ENCODE measurements at places on chromosomes 2 and 18. TPM values are rescaled to one million over a fixed set of nuclear protein-coding genes. Genes with fewer than 3 reads are reported as not detected.

Gene AGBL5
- polyA plus RNA-seq, result 20.9 TPM

Gene MBP
- 9.5 TPM for polyA plus RNA-seq

Gene HOXD4
- 0.83 TPM for polyA plus RNA-seq

Gene LOXL3
- polyA plus RNA-seq, result 1.8 TPM

Gene ANO7
- polyA plus RNA-seq, result 0.62 TPM

Gene SESTD1
- polyA plus RNA-seq, result 5.8 TPM

Gene TLX2
- polyA plus RNA-seq, result 0.04 TPM

Gene MRPL30
- polyA plus RNA-seq, result 25.3 TPM

Gene MRPS9
- 47.6 TPM for polyA plus RNA-seq

Gene SGPP2
- polyA plus RNA-seq, result 0.03 TPM

Gene SFTPB
- polyA plus RNA-seq, result not detected

Gene MDH1B
- 0.26 TPM for polyA plus RNA-seq

Gene WDPCP
- 1.6 TPM for polyA plus RNA-seq

Gene NT5C1B
- not detected for polyA plus RNA-seq

Gene CDH19
- polyA plus RNA-seq, result not detected

Gene PSD4
- polyA plus RNA-seq, result 22.8 TPM

Gene KLF11
- 2.1 TPM for polyA plus RNA-seq

Gene ITGB6
- polyA plus RNA-seq, result 31.2 TPM

Gene DSG3
- 20.3 TPM for polyA plus RNA-seq

Gene LBX2
- polyA plus RNA-seq, result 0.67 TPM

Gene PLEK
- polyA plus RNA-seq, result not detected

Gene CASP10
- polyA plus RNA-seq, result 2.7 TPM

Gene GPAT2
- 4.3 TPM for polyA plus RNA-seq

Gene INO80B
- 50.7 TPM for polyA plus RNA-seq

Gene CYTIP
- polyA plus RNA-seq, result not detected

Gene OSBPL6
- 4.6 TPM for polyA plus RNA-seq

Gene ABCB11
- not detected for polyA plus RNA-seq

Gene MALL
- 56.1 TPM for polyA plus RNA-seq

Gene SLC4A5
- polyA plus RNA-seq, result 0.14 TPM

Gene AQP4
- polyA plus RNA-seq, result not detected

Gene ATP6V1C2
- 0.13 TPM for polyA plus RNA-seq

Gene MYO7B
- polyA plus RNA-seq, result 0.11 TPM

Gene TDRD15
- not detected for polyA plus RNA-seq

Gene RAB3GAP1
- 25.6 TPM for polyA plus RNA-seq

Gene MAPRE2
- 4.5 TPM for polyA plus RNA-seq

Gene FBXO48
- polyA plus RNA-seq, result 0.66 TPM

Gene PRKAG3
- not detected for polyA plus RNA-seq

Gene POMC
- 0.46 TPM for polyA plus RNA-seq

All from foreskin keratinocyte (primary cell).